ENCODE measurements at places on chromosomes 12 and 14.

GRCh38 chr14:50954811-50955372 lies 10.6 kb upstream of the PYGL start:
- DNase-seq: peak; percentile 25

GRCh38 chr12:122087431-122088178 lies 9.0 kb downstream of the MLXIP start:
- no peak for DNase-seq

- peak; percentile 2 for DNase-seq
These were observed 12.0 kb upstream of the SLCO1B3 start for GRCh38 chr12:20798554-20798953.

GRCh38 chr14:56412468-56413434 lies 166.8 kb upstream of the TMEM260 start:
- DNase-seq: no peak

DNA sequence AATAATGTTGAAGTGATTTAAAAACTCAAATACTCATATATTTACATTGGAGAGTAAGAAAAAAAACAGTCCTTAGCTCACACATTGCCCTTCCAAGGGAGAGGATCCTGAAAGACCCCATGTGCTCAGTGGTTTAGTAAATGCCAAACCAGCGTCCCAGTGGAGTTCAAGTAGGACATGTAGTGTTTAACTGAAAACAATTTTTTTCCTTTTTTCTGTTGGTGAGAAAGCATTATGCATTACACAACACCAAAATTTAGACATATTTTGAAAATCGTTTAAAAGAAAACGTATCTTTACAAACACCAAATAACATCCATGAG lies 33.6 kb downstream of the UBR7 start:
- no peak for DNase-seq

DNA sequence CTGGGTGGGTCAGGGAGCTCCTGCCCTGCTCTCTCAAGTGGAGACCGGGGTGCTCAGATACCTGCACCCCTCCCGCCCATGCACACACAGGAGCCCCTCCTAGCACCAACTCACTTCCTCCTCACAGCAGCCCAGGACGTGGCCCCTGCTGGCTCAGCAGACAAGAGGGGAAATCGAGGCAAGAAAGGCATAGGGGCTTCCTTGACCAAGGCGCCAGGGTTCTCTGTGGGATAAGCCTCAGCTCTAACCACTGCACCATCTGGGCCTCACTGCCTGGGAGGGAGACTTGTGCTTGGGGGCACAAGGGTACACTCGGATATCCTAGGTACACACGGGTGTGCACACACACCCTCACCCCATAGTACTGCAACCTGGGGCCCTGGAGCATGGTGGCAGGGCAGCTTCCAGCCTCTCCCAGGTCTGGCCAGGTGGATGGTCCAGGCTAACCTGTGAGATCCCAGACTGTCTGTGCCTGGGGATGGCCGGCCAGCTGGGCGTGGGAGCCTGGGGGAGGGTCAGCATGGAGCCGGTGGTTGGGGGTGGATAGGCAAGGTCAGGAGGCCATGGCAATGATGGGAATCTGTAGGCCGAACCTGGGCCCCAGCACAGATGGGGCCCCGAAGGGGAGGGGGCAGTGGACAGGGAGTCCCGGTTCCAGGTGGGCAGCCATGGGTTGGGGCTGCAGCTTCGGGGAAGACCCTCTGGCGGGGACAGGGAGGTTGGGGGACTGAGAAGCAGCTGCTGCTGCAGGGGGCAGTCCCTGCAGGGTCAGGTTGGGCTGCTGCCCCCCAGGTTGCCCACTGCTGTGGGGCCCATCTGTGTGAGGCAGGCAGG lies 312.4 kb downstream of the TMEM121 start:
- no peak for DNase-seq

DNA sequence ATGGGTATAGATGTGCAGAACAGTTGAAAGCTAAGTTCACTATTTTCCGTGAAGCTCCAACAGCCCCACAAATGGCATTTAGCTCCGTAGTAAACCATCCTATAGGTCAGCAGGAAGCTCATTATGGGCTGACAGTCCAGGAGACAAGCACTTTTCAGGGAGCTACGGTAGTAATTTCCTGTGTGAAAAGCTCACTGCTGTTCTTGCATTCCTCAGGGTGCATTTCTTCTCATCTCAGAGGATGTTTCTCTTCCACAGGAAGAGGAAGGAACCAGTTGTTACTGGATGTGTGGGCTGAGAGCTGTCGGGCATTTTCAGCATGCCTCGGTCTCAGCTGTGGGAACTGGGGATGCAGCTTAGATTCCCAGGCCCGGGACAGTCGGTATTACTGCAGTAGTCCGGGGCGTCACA lies 72.8 kb downstream of the GALNT4 start:
- DNase-seq: no peak

DNA sequence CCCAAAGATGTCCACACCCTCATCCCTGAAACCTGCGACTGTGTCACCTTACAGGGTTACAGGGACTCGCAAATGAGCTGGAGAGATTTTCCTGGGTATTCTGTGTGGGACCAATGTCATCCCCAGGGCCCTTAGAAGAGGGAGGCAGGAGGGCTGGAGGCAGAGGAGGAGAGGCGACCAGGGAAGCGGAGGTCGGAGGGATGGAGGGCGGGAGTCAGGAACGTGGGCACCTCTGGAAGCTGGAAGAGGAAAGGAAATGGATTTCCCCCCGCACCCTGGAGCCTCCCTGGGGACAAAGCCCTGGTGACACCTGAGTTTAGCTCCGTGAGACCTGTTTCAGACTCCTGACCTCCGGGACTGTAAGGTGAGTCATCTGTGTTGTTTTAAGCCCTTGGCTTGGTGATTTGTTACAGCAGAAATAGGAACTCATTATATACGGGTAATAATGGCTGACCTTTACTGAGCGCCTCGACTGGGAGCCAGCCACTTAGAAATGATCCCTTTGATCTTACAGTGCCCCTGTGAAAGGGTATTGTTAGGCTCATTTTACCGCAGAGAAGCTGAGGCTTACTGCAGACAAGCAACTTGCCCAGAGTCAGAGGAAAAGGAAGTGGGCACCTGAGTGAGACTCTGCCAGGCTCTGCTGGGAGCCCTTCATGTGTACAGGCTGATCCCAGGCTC lies 29.3 kb upstream of the FZD10 start:
- DNase-seq: no peak

GRCh38 chr12:78622529-78623195 lies 241.9 kb upstream of the SYT1 start:
- no peak for DNase-seq

DNA sequence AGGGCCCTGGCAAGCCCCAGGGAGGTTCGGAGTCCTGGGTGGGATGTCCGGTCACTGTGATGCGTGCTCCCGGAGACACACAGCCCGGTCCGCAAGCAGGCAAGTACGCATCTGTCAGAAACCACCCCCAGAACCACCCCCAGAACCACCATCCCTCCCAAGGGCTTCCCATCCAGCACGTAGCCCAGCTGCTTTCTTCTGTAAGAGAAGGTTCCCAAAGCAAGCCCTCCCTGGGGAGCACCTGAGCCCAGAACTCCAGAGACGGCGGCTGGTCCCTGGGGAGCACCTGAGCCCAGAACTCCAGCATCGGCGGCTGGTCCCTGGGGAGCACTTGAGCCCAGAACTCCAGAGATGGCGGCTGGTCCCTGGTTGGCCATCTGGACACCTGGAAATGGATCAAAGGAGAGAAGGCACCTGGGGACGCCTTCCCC lies 2.6 kb upstream of the FBRSL1 start:
- DNase-seq: no peak

GRCh38 chr12:52209321-52209720 lies 17.5 kb upstream of the KRT80 start:
- no peak for DNase-seq

DNA sequence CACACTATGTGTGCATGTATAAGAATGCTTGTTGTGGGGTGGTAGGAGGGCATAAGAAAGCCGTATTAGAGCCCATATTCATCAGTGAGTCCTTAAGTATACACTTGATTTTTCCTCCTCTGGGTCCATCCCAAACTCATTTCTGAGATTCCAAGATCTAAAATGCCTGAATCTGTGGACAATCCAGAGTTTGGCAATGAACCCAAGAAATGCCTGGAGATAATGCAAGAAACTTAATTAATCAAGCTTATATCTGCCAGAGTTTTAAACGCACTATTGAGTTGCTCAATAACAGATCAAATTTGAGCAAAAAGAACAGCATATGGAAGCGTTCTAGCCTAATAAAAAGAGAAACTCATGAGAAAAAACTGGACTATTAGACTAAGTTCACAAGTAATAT lies 143.4 kb upstream of the NAV3 start:
- DNase-seq: no peak

DNA sequence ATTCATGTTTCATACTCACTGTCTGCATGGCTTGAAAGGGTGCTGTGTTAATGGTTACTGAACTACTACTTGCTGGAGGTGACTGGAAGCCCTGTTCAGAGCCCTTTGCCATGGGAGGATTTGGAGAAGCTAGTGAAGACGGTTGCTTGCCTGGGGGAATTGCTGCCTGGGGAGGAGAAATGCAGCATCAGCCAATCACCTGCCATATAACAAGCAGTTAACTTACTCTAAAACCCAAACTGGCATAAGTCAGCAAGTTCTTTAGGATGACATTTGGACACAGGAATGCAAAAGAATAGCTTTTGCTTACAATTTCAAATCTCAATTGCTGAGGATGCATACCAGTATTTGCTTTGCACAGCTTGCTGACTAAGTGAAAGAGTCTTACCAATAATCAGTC lies 23.4 kb upstream of the IPO8 start:
- DNase-seq: no peak

GRCh38 chr12:55736780-55737580 lies 5.9 kb upstream of the GDF11 start:
- DNase-seq: no peak

- no peak for DNase-seq
These were observed 117.2 kb downstream of the TMX1 start for GRCh38 chr14:51357250-51357649.

GRCh38 chr12:62103748-62104147 lies 156.5 kb upstream of the USP15 start:
- no peak for DNase-seq
